ENCODE measurements at places on chromosomes 12 and 14. TPM values are rescaled to one million over a fixed set of nuclear protein-coding genes. Genes with fewer than 3 reads are reported as not detected.

- DNase-seq, result no peak
Observed at GRCh38 chr14:21133901-21134300, 22.0 kb downstream of the OR5AU1 start.

DNA sequence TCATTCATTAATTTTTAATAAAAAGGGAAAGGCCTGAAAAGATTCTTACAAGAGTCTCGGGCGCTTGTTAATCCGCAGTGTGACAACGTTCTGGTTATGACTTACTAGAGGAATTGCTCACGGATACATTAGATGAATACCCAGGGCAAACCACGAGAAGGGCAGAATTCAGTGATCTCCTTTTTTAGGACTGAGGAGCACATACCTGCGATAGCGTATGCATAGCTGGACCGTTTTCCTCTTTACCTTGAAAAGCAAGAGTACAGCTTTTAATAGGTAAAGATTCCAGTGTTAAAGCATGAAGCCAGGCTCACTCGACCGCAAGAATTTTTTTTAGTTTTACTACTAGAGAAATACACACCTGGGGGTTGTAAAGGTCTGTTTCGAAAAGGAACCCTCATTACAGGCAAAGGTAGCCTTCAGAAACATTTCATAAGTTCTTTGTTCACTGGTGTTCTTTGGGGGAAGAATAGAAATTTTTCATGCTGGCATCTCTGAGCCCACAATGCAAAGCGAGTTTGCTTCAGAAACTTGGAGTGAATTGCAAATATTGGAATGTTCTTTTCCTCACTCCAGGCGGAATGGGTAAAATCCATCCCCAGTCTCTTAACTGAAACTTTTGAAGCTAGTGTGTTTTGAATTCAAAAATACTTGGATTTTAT lies 953 bp downstream of the MAPK1IP1L start:
- no peak for DNase-seq

DNA sequence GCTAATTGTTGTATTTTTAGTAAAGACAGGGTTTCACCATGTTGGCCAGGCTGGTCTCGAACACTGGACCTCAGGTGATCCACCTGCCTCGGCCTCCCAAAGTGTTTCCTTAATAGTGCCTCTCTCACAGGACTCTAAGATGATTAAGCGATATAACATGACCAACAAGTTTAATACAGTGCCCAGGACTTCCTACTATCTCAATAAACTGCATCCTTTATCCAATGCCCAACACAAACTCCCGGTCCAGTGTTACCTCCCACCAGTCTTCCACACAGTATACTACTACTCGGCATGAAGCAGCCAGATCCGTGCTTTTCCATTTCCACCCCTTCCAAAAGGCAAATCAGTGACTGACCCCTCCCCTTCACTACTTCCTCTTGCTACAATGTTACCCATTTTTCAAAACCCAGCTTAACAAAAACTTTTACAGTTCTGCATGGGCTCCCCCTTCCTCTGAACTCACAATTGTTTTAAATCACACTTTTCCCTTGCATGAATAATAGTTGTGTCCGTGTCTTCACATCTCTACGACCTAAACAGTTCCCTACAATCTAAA lies 900 bp downstream of the NOP2 start:
- DNase-seq, result no peak

GRCh38 chr14:96592591-96593386 lies 90.6 kb downstream of the PAPOLA start:
- peak; percentile 17 for DNase-seq

GRCh38 chr12:14885718-14886221 lies at the start of gene MGP:
Gene MGP, minus strand, starts transcription at chr12:14885854. Its CDS starts 63 bp downstream, at chr12:14885791.
- DNase-seq, result peak; percentile 43

PTPN6 gene
- 16.4 TPM for polyA plus RNA-seq

KRR1 gene
- 41.0 TPM for polyA plus RNA-seq

Data from mammary epithelial cell (primary cell).